ENCODE measurements at places on chromosomes 6 and 20.

DNA sequence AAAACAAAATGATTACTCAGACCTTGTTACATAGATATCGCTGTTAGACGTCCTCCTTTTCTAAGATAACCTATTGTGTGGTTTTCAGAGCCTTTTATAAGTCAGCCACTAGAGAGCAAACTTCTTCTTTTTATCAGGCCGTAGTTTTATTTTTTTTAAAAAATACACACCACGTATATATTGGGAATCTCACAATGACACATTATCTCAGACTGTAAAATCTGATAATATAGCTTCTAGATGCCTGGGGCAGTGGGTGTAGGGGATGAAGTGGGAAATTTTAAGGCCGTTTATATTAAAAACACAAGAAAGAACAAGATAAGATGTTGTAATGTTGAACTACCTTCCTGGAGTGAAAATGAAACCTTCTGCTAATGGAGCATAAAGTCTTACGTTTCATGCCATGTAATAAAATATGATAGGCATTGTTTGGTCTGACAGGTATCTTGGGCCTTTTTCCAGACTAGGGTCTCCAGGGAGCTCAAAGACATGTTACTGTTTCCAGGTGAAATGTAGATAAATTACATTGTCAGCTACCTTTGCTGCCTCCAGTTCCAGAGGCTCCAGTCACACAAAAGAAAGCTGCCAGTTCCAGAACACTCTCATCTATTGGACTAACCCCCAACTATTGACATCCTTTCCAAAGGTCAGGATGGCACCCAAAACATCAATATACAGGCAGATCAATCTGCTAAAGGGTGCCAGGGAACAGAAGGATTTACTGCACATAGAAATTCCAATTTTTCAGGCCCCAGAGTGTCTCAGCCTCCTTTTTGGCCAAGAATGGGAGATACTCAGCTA, 130.2 kb upstream of the AKIRIN2 start:
- no peak for DNase-seq

GRCh38 chr6:159109391-159109790, 59.8 kb upstream of the FNDC1 start:
- DNase-seq, result no peak

- no peak for DNase-seq
These were observed 4.5 kb downstream of the TNFRSF6B start for GRCh38 chr20:63701051-63701328.

DNA sequence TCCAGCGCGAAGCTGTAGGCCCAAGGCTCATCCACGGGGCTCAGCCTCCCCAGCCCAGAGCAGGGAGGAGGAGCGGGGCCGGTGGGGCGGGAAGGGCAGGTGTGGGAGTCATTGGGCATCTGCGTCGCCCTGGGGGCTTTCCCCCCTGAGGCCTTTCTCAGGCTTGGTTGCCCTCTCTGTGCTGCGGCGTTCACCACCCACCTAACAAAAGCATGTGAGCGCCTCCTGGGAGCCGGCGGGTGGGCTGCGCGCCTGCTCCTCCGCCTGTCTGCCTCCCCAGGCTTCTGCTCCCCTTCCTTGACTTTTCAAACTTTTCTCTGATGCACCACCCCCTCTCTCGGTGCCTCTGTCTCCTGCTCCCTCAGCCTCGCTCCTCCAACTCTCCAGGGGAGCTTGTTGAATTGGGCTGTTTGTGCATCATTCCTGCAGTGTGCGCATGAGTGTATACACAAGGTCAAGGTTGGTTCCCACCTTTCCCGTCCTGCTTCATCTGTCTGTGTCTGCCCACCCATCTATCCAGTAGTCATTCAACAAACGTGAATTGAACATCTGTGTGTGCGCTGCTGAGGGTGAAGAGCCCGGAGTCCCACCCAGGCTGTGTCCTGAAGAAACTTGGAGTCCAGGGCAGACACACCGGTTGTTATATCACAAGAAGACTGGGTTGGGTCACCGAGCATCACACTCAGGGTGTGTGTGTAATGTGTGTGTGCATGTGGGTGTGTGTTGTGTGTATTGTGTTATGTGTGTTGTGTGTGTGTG, 82.4 kb upstream of the NNAT start:
- DNase-seq, result no peak

- DNase-seq, result no peak
These were observed 609.0 kb downstream of the QKI start for GRCh38 chr6:164023535-164023934.

DNA sequence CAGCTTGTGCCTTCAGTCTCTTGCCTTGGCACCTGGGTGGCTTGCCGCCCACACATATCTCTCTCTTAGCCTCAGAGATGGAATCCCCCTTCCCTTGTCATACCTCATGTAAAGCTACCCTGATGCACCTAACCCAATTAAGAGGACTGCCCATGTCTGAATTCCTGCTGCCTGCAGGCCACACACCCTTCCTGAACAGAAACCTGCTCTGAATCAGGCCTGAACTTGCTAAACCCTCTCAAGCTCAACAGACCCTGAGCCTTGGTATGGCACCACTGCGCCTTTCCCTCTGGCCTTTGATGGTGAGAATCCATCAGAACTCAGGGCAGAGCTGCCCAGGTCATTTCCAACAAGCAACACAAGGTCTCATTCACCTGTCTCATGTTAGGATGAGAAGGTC, 5.2 kb downstream of the RAET1G start:
- no peak for DNase-seq

- DNase-seq, result no peak
These were observed 9.5 kb upstream of the CDKN1A start for GRCh38 chr6:36669002-36669401.

GRCh38 chr6:15301179-15302006, 55.5 kb downstream of the JARID2 start:
- no peak for DNase-seq

GRCh38 chr20:1824181-1824580, 71.0 kb upstream of the SIRPA start:
- DNase-seq, result no peak

DNA sequence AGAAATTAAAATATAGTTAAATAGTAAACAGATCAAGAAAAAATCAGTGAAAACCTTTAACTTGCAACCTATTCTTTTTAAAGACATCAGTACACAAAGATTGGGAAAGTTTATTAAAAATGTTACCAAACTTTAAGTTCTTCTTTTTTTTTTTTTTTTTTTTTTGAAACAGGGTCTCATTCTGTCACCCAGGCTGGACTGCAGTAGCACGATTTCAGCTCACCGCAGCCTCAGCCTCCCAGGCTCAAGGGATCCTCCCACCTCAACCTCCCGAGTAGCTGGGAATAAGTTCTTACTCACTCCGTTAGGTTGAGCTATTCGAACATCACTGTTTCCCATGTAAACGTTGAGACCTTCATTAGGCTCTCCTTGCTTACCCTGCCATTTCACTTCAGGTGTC, 5.6 kb downstream of the MAP3K5 start:
- DNase-seq, result no peak

DNA sequence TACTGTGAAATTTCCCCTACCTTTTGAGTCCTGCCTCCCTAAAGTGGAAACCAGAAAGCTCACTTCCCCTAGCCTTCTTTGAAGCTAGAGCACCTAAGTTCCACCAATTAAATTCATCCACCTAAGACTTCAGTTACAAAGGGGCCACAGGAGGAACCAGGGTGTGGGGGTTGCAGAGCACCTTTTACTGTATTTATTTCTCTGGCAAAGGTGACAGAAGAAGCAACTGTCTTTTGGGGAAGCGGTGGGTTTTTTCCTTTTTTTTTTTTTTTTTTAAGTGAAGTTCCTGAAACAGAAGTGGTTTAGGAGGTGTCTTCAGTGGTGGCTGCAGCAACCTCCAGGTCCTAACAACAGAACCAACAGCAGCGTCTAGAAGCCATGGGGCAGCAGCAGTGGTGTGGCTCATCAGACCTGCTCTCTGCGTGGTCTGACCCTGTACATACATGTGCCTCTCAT, 13.1 kb downstream of the PSMB9 start:
- no peak for DNase-seq

DNA sequence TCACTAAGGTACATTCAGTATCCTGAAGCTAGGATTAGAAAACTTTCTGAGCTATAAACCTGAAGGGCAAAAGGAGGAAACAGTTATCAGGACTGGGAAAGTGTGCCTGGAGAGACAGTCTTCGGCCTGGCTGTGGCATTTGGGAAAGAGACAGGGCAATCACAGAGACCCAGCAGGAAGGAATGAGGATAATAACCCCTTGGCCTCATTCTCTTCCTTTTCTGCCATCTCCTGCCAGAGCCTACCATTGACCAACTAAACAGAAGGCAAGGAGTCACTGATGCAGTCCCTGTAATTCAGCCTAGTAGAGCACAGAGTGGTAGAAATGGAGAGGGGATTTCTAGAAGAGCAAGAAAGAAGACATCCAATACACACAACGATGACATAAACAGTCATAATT, 359.4 kb downstream of the HDGFL1 start:
- no peak for DNase-seq

DNA sequence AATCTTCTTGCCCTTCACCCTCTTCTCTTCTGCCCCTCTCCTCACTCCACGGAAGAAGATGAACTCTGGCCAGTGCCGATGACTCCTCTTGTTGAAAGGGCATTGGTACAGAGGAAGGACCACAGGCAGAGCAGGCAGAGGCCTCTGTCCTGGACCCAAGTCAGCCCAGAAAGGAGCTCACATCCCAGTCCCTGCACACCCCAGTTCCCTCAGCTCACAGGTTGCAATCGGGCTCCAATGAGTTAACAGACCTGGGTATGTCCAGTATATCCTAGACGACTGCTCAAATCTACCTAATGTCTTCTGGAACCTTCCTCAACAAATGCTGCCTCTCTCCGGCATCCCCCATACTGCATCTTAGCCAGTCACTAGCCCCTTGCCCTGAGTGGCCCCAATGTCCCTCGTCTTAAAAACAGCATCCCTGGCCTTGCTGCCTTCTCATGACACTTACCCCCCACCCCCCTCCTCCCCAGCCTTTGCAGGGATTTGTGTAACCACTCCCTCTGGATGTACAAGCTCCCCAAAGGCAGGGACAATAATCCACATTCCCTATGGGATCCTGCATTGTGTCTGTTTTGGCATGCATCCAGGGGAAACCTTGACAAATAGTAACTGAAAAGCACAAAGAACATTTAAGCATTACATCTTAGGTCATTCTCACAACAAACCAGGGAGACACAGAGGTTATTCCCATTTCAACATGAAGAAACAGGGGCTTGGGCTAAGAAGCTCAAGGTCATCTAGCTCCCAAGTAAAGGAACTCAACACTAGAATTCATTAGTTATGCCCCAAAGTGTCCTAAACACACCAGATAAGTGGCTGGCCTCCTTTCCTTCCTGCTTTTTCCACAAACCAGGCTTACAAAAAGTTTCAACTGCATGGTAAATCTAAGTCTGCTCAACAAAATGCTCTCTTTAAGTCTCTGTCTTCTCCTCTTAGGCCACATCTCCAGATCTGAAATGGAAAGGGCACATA, 45.1 kb downstream of the TRERF1 start:
- peak; percentile 7 for DNase-seq

GRCh38 chr20:16352321-16352720, 220.9 kb downstream of the KIF16B start:
- no peak for DNase-seq

DNA sequence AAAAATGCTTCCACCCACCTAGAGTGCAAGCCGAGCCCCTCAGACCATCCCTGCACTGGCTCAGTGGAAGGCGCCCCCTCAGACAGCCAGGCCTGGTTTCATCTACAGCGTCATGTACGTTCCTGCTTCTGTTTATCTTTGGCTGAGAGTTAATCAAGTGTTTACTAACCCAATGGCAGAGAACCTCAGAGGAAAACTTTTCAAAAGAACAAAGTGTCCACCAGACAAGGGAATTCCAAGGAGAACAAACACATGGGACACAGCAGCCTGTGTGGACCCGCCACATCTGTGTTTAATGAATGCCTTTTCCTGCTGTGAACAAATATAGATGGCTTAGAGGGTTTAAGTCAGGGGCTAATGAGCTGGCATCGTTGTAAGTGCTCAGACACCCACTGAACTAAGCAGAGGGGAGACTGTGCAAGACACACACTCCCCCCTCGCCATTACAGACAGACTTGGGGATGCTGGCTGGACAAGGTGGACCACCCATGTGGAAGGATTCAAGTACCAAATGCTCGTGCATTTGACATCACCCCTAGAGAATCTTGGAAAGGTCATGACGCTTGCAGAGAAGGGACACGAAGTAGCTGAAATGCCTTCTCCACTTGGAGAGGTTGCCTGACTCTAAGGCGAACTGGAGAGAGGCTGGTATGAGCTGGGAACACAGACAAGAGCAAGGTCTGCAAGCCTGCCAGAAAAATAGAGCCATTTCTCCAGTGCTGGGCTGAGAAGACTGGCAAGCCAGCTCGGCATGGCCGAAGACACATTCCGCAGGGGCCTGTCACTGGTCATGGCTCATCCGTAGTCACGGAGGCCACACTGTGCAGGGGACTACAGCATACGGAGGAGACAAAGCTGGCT, 53.5 kb upstream of the NXT1 start:
- DNase-seq, result no peak

DNA sequence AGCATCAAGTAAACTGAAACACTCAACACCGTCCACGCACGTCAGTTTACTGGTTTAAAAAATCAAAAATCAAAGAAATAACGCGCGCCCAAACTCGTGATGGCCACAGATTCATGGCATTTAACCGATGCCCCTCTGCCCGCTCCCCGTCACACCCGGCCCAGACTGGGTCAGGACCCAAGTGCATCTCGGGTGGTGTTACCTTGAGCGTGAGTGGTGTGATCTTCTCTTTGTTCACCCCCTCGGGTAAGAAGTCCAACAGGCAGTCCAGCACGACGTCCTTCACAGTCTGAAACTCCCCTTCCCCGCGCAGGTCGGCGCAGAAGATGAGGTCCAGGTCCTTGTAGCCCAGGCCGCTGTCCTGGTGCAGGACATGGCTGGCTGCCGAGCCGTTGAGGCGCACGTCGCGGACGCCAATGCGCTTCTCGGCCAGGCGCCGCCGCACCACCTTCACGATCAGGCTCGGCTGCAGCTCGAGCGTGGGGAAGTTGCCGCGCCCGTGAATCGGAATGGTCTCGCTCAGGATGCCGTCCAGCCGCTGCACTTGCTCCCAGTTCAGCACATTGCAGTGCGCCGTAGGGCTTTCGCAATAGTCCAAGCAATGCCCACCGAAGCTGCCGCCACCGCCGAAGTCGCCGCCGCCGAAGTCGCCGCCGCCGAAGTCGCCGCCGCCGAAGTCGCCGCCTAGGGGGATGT, 945 bp downstream of the TENT5A start:
- DNase-seq, result no peak

DNA sequence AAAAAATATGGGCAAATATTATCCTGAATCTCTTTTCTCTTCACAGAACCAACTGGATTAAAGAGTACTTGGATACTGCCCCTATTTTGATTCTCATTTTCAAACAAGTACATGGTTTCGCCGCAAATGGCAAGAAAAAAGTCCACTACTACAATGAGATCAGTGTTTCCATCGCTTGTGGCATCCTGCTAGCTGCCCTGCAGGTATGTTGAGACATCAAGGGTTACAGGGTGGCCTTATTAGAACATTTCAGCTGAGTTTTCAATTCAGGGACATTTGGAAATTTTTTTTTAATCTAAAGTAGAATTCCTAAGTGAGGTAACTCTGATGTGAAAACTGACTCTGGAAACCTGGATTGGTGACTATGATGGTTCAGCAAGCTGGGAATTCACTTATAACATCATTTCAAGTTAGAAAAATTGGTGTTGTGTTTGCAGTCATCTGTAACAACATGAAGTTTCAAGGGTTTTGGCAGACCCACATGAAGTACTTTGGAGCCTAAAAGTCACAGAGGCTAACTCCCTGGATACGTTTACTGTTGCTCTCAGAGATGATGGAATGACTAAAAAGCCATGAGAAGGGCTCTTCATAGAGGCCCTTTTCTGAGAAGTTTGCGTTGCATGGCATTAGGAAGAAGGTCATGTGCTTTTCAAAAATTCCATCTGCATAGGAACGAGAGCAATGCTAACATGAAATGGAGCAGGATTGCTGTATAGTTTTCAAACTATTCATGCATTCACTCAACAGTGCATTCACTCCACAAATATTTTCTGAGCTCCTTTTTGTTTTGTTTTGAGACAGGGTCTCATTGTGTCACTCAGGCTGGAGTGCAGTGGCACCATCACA, 25.5 kb downstream of the IYD start:
- no peak for DNase-seq
